ENCODE measurements at places on chromosomes 1 and 21.

DNA sequence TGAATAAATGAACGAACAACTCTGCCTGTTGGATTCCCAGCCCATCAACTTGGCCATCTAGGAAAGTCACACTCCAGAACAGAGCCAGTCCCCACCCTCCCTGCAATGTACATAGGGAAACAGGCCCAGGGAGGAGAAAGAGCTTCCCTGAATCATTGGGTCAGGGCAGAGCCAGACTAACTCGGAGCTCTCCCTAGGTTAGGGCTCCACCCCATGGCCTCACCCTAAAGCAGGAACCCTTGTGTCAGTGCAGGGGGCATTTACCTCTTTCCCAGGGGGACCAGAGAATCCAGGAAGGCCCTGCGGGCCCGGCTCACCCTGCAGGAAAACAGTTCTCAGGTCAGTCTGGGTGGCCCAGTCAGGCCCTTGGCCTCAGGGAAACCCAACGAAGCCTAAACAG is 11.6 kb downstream of the COL9A2 start:
- DNase-seq = no peak

DNA sequence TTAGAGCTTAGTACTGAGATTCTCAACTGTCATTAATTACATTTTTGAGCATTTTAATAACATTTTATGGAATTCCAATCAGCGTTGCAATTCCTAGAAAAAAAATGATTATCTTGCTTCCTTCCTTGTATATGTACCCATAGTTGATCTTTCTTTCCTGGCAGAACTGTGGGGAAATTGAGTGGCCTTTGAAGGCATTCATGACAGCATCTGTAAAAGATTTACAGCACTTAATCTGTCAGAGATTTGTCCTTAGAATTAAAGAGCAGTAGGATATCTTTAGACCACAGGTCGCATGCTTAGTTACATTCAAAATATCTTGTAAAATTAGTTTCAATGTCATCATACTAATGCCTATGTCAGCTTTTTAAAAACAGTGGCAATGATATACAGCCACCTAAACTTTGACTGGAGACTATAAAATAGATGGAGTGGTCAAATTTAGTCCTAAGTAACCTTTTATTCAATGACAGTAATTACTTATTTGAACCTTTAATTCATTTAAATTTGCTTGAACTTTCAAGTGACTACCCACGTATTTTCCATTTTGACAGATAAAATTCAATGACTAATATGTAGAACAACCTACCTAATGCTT is 692.0 kb downstream of the NCAM2 start:
- no peak for DNase-seq

GRCh38 chr1:70674941-70675685 is 264.0 kb downstream of the CTH start:
- DNase-seq = no peak

DNA sequence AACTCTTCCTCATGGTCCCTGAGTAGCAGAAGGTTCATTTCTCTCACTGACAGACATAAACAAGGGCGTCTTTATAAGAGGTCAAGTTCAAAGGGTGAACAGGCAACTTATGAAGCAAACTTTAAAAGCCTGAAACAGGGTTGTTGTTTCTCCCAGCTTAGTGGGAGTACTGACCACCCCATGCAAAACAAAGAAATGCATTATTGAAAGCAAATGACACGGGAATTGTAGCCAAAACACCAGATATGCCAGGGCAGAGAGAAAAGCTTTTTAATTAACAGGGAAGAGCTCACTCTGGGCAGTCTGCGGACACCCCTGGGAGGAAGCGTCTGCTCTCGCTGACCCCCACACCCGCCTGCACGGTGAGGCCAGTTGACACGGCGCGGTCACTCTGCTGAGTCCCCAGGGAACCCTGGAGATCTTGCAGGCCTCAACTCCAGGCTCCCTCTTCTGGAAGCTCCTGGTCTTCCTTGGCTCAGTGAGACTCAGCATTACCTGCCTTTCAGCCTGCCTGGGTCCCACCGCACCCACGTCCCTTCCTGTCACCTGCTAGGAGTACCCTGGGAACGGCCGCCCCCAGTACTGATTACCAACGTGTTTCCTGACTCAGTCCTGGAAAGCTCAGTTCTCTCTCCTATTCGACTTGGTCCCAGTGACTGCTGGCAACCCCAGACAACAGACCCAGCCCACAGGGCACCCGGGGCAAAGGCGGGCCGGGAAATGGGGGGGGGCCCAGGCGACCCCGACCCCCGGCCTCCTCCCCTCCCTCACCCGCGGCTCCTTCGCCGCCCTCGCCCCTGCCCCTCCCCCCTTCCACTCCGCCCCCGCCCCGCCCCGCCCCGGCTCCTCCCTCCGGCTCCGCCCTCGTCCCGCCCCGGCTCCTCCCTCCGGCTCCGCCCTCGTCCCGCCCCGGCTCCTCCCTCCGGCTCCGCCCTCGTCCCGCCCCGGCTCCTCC is 972 bp downstream of the CFAP410 start:
- peak; percentile 46 for DNase-seq

DNA sequence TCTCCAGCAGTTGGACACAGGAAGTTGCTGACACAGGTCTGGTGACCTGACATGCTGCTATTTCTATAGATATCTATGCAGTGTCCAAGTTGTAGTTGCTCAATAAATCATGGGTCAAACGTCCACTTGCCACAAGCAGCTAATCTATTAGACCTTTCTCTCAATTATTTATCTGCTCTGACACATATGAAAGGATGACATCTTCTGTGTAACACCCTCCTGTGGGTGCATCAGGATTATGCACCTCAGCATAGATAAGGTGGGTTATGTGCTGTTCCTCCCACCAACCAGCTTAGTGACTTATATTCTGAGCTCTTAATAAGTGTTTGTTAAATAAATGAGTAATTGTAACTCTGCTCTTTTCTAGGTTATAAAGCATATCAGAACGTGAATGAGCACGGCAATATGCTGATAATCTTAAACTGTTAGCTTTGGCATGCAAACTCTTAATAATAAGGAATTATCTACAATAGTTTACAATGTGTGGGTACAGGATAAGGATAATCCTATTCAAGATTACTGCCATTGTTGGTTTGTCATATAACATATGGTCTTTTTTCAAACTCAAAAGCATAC is 90.7 kb upstream of the GCLM start:
- DNase-seq = no peak

DNA sequence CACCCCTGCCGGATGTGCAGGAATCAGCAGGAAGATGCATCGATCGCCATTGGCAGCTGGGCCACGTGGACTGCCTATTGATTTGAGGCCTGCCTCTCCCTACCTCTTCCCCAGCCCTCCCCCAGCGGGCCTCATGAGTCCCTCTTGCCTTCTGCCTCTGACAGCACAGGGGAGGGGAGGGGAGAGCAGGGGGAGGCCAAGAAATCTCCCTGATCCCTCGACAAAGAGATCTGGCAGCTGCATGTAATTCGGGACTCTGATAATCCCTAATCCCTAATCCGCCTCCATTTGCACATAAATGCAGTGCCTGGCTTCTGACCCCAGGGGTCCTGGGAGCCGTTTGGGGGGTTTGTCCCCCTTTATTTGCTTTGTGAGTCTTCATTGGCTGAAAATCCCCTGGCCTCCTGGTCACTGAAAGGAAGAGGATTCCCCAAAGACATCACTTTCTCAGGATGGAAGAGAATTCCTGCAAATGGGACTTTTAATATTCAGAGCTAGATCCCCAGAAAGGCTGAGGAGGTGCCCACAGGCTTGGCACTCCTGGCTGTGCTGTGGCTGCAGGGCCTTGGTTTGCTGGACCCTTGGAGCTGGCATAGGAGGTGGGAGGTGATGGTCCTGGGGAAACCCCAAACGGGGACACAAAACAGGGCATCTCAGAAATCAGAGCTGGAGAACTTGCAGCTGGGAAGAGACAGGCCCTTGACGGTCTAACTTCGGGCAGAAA is 239.4 kb upstream of the POU3F1 start:
- no peak for DNase-seq

DNA sequence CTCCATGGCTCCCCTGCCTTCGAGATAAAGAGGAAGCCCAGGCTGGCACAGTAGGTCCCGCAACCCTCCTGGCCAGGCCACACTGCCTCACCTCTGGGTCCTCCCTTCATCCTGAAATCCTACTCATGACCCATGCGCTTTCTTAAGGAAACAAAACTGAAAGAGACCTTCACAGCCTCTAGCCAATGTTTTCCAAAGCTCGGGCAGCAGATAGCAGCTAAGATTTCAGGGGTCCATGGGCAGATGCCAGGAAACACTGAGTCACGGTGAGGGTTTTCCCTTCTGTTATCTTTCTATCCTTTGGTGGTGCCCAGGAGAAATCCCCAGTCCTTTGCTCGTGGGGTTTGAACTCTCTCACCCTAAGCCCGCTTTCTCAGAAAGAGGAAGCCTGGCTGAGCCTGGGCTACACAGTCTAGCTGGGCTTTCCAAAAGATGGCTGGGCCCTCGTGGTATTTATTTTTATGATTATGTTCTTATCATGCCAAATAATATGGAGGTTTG is 26.6 kb downstream of the TTC39A start:
- peak; percentile 85 for DNase-seq

Measured in CD14-positive monocyte (primary cell).